ENCODE measurements at places on chromosomes 5 and 9. TPM values are rescaled to one million over a fixed set of nuclear protein-coding genes. Genes with fewer than 3 reads are reported as not detected.

GABRA1 gene
- 0.61 TPM for polyA plus RNA-seq

PDZD2 gene
- polyA plus RNA-seq, result 4.7 TPM

FOXI1 gene
- polyA plus RNA-seq, result 0.03 TPM

TNFAIP8 gene
- 17.1 TPM for polyA plus RNA-seq

PHF24 gene
- 1.6 TPM for polyA plus RNA-seq

WDR38 gene
- polyA plus RNA-seq, result not detected

GRHPR gene
- polyA plus RNA-seq, result 115 TPM

GHR gene
- polyA plus RNA-seq, result 10.5 TPM

SPATA31A3 gene
- polyA plus RNA-seq, result not detected

TLE1 gene
- 26.7 TPM for polyA plus RNA-seq

GRCh38 chr5:154406826-154407225, 39.0 kb upstream of the SAP30L start:
- no peak for DNase-seq

DNA sequence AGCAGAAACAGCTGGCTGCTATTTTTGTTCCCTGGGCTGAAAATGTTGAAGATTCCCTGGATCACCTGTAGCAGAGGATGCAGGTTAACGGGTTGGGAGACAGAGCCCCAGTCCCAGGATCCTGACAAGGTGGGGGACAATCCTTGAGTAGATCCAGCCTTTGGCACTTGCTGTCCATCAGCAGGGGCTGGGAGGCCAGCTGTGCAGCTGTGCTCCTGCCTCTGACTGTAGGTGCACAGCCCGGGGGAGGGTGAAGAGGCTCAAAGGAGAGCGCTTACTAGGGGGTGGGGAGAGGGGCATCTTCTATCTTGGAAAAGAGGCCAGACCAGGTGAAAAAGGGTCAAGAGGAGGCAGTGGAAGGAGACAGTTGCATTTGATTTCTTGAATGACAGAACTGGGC, 3.5 kb upstream of the DDX41 start:
- DNase-seq, result no peak

- DNase-seq, result no peak
These were observed 40.6 kb downstream of the IRX2 start for GRCh38 chr5:2710910-2711309.

DNA sequence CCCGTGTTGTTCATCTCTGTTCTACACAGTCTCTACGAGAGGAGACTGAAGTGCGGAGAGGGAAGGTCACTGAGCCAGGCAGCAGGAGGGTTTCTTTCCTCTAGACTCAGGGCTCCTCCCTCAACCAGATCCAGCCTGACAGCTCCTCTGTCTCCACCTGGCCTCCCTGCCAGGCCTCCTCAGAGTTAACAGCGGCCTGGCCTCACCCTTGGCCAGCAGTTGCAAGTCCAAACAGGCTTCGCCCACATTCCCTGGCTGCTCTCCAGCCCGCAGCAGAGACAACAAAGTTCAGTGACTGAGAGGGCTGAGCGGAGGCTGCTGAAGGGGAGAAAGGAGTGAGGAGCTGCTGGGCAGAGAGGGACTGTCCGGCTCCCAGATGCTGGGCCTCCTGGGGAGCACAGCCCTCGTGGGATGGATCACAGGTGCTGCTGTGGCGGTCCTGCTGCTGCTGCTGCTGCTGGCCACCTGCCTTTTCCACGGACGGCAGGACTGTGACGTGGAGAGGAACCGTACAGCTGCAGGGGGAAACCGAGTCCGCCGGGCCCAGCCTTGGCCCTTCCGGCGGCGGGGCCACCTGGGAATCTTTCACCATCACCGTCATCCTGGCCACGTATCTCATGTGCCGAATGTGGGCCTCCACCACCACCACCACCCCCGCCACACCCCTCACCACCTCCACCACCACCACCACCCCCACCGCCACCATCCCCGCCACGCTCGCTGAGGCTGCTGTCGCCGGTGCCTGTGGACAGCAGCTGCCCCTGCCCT, at the start of gene HRCT1:
Gene HRCT1, plus strand, starts transcription at position 291 of the 768 bp plus-strand sequence. Its CDS starts 86 bp downstream, at position 377.
- peak; percentile 97 for DNase-seq

DNA sequence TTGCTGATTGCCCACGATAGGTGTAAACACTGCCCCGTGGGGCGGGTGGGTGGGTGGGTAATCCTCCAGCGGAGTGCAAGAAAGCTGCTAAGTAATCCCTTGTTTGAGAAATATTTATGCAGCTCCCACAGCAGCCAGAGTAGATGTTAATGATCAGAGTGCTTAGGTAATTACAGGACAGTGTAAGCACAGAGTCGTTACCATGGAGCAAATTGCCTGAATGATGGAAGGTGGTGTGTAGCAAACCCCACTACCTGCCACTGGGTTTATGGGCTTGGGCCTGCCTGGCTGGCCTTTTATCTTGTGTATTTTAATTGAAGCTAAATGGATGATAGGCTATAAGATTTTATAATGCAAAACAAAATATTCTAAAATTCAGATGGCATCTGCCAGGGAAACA, 110.0 kb downstream of the COL5A1 start:
- DNase-seq, result no peak

DNA sequence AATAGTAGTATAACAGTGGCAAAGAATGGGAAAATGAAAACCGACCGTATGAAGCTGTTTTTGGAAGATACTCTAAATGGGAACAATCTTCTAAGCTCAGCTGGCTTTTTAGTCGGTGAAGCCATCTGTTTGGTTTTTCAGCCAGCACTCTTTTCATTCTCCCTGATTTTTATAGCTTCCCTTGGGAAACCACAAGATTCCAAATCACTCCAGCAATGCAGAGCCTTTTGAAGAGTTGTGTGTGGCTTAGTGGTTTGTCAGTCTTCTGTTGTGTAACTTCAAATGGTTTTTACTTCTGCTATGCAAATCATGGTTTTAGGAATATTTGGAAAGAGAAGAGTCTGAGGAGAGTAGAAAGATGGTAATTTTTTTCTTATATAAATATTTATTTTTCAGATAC, 180.7 kb downstream of the KDM4C start:
- no peak for DNase-seq

DNA sequence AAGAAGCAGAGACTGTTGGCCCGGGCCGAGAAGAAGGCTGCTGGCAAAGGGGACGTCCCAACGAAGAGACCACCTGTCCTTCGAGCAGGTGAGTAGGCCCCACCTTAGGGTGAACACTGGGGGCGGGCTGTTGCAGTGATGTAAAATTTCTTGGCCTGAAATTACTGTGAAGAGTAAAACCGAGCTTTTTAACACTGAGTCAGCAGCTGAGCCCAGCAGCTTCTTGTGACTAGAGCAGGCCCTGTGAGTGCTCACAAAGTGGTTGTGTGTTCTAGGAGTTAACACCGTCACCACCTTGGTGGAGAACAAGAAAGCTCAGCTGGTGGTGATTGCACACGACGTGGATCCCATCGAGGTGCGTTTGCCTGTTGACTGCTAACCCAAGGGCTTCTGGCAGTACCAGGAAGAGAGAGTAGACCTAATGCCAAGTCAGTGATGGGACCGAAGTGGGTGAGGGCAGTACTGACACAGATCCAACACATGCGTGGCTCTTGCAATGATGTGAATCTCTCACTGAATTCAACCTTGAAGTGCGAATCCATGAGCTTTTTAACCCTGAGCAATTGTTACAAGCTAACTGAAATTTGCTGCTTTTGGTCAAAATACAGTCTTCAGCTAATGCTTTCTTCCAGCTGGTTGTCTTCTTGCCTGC, 2.1 kb downstream of the RPL7A start:
- DNase-seq, result no peak

GRCh38 chr9:86328156-86328555, 26.1 kb downstream of the TUT7 start:
- DNase-seq, result no peak

DNA sequence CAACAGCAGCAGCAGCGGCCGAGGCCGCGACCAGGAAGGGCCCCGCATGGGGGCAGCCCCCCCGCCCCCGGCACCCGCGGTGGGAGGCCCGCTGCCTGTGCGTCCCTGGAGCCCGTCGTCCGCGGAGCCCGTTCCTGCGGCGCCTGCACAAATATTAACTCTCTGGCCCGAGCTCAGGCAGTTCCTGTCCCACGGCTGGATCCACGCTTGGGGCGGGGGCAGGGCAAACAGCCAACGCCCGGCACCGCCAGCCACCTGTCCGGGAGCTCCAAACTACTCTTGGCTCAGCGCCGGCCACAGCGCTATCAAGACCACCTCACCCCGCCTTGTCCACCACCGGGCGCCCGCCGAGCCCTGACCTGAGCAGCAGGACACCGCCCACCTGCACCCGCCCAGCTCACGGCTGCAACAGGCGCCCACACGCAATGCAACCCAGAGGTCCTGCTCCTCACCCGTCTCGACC, at the start of gene LRRC26:
Gene LRRC26, minus strand, starts transcription at position 156 of the 463 bp plus-strand sequence. Its CDS starts 108 bp downstream, at position 48.
- peak; percentile 32 for DNase-seq

GRCh38 chr5:176888016-176888864, 10.9 kb downstream of the HK3 start:
- DNase-seq, result no peak

DNA sequence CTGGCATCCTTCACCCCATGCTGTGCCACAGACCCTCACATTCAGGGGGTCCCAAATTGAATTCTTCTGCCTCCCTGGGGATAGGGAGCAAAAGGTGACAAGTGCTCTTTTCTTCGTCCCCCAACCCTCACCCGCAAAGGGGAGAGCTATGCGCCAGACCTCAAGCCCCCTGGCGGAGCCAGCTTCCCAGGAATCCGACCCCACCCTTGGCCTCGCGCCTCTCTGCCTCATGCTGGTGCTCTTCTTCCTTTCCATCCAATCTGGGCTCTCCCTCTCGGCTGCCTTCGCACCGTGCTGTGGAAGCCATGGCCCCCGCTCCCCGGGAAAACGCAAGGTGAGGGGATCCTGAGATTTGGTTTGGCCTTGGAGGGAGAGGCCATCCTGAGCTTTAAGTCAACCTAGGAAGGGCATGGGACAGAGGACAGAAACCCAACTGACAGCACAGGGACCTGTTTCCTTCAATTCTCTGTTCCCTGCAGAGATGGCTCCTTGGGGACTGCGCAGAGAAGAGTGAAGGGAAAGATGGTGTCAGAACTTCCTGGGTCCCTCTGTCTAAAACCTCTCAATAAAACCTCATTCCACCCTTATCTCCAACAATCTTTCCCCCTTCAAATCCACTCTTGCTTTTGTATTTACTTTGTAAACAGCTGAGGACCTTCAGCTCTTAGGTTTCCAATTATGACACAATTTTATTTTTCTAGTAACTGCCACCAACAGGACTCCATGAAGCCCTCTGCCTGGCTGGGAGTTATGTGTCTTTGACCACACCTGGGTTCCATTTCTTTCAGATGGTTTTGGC, 36.3 kb upstream of the CRB2 start:
- no peak for DNase-seq

DNA sequence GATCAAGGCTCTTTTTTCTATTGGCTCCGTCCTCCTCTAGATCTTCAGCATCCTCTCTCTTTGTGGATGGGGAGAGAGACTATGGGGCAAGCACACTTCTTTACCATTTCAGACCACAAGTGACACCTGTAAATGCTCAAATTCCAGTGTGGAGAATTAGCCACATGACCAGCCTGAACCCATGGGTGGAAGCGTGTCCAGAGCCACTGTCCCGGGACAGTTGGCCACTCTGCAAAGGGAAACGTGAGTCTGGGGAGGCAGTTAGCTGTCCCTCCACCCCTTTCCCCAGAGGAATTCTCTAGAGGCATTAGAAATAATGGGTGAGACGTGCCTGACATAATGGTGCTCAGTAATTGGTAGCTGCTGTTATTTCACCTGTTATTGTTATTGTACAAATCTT, 40.9 kb downstream of the AMBP start:
- no peak for DNase-seq

DNA sequence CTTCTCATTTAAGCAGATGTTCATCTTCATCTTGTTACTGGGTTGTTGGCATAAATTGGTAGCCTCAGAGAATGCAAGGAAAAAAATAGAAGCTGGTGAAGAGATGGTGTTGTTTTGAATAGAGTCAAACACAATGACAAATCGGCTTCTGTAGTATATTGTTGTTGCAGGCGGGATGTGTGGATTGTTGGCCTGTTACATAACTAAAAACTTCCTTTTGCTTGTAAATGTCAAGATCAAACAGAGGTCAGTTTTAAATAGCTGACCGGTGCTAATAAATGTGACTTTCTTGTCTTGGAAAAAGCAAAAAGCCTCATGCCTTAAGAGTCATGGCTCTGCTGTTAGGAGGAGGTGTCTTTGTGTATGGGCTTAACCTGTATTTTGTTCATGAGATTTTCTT, 59.2 kb downstream of the CCDC192 start:
- no peak for DNase-seq

DNA sequence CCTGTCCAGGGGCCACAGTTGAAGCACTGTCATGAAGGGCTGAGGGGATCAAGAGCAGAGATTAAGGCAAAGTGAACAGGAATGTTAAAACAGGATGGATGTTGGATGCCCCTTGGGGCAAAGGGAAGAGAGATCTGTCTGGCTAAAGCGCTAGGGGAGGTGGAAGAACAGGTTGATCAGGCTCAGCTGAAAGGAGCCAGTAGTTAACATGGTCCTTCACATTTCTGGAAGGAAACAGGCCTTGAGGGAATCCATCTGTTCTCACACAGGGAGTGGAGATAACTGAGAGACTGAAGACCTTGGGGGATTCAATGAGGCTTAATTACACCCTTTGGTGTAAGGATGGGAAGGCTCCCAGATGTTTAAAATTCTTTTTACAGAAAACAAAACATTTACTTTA, 5.8 kb downstream of the HAPLN1 start:
- DNase-seq, result no peak

DNA sequence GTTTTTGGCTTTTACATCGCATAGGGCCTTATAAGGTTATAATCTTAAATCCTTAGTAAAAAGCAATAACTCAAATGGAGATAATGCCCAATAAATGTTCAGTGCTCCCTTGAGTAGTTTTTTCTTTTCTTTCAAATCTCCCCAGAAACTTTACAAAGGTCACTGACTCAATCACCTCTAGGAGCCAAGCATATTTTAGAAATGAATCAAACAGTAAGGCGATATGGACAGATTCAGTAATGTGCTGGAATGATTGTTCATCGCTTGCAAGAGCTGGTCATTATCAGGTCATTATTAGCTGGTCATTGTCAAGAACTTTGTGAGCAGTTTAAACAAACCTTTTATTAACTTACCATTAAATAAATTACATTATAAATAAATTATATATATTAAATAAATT, 130.4 kb upstream of the SLIT3 start:
- no peak for DNase-seq

DNA sequence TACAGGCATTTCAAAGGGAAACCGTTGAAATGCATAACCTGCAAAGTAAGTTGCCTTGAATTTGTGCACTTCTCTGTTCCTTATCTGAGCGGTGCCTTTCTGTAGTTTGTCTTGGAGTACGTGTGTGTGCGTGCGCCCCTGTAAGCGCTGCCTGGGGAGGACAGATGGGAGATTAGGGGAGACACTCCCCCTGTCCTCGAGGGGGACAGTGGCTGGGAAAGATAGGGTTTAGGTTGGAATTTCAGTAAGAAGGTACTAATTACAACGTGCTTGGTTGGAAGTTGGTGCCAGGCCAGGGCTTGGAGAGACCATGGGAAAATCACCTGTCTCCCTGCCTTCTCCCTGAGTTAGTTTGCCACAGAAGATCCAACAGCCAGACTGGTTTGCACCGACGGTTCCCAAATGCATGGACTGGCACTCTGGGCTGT, 73.2 kb downstream of the PIK3R1 start:
- DNase-seq, result peak; percentile 73
